ENCODE measurements at places on chromosomes 2 and 18.

GRCh38 chr2:120222186-120223033 lies 790 bp downstream of the TMEM185B start:
- DNase-seq: no peak

DNA sequence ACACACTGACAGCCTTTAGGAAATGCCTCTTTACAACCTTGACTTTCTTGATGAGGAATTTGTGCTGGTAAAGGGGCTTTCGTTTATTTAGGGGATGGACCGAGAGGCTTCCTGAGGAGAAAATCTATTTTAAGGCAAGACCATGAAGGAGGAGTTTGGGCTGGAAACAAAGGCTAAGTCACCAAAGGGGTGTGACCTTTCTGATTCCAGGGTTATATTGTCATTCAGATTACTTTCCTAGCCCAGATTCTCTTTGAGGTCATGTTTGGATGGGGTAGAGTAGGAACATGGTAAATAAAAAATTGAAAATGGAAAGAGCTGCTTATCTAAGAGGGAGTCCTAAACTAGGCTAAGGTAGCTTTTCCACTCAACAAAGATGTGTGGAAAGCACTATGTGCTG lies 77.1 kb upstream of the UGP2 start:
- DNase-seq: no peak

- DNase-seq: no peak
Observed at GRCh38 chr2:42922790-42923579, 130.6 kb upstream of the HAAO start.

DNA sequence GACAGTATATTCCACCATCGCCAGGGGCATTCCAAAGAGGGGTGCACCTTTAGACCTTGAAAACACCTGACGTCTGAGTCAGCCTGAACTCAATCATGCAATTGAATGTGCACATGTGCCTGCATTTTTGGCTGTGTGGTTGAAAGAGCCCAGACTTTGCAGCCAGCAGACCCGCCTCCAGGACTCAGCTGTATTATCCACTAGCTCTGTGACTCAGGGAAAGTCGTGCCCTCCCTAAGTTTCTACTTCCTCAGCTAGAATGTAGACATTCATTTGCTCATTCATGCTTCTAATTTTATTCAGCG lies 94.2 kb downstream of the LRRC30 start:
- no peak for DNase-seq

GRCh38 chr2:206316141-206316540 lies 41.7 kb downstream of the ZDBF2 start:
- no peak for DNase-seq

Measured in neuronal stem cell (in vitro differentiated cells).